ENCODE measurements at places on chromosomes 5 and 9.

DNA sequence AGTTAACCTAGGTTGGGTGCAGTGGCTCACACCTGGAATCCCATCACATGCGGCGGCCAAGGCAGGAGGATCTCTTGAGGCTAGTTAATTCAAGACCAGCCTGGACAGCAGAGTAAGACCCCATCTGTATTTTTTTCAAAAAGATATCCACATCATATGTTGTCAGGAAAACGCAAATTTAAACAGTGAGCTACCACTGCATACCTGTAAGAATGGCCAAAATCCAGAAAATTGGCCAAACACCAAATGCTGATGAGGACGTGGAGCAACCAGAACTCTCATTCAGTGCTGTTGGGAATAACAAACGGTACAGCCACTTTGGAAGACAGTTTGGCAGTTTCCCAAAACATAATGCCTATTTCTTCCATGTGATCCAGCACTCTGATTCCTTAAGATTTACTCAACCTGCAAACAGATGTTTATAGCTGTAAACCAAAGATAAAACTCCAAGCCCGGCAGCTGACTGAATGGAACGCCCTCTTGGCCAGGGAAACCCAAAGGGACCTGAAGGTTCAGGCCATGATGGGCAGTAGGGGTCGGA lies 12.4 kb downstream of the CEL start:
- DNase-seq = peak; percentile 16

DNA sequence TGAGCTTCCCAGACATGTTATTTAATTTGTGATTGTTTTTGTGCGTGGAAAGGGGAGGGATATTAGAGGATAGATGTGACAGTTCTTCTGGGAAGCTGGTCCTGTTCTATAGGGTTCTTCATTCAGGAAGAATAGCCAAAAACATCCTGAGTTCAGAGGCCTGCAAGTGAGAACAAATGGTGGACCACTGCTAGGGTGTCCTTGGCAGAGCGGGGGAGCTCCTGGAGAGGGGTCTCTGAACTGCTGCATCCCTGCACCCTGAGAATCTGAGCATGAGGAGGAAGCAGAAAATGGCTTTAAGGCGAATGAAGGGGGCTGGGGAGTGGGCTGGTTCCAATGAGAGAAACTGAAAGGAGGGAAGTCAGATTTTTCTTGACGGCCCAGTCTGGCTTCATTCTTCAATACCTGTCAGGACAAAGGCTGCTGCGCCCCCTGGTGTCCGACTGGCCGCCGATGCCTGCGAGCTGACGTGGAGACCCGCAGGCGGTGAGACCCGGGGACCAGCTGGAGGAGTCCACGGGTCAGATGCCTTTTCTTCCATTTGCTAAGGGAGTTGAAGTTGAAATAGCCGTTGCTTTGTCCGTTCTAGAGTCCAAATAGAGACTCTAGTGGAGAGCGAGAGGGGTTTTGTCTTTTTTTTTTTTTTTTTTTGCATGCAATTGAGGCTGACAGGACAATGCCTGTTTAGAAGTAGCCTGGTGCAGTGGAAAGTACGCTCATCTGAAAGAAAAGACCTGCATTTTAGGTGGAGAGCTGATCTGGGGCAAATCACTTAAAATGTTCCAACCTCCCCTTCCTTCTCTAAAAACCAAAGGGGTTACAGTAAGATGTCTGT lies 39.5 kb upstream of the NFIB start:
- DNase-seq = peak; percentile 75

- no peak for DNase-seq
Measured at GRCh38 chr9:98191671-98192502, 550 bp downstream of the CORO2A start.

DNA sequence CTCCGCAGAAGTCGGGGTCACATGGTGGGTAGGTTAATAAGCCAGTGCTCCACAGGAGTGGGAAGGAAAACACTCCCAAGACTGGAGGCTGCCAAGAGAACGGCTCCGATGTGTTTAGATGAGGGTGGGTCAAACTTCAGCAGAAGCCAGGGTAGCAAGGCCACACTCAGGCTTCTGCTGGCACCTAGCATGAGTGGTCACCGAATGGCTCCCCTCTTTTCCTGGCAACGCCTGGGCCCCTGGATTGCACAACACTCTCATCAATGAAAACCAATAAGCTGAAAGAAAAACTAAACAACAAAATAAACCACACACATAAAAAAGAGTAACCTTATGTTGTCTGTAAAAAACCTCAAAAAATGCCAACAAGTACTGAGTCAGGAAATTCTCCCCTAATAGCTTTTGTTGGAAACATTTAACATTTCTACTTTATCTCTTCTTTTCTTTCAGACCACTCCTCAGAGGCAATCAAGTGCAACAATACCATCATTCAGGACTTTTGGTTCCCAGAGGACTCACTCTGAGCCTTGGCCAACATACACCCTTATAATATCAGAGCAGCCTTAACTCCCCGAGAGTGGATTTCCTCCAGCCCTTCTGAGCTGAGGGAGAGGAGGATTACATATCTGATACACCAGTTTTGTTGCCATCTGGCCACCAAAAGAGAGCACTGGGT lies 279.9 kb downstream of the ENC1 start:
- DNase-seq = no peak

DNA sequence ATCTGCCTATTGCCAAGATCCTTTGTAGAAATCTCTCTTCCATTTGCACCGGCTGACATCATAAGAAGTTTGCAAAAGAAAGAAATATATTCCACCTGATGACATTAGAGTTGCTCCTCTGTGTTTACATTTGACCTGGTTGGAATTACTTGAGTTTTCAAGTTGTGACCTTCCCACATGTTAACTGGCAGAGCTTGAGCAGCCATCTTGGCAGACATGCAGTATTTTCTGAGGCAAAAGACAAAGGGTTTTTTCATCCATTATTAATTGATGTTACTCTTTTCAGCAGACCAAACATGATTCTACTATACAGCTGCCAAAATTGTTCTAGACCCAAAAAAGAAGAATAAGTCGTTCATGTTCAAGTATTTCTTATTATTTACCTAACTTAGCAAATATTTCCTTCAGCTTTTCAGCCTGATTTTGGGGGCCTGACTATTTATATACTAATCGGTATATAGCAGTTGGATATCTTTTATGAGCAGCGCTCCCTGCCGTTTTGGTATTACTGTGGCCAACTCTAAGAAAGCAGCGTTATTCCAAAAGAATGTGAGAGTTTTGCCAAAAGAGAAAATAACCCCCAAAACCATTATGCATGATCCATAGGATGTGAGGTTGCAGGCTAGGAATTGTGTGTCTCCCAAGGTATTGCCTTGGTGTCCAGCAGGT lies 212.9 kb downstream of the PBX3 start:
- no peak for DNase-seq

GRCh38 chr5:177528631-177529030 lies 11.9 kb upstream of the DDX41 start:
- DNase-seq = no peak

- DNase-seq = no peak
Measured at GRCh38 chr5:56610093-56610698, 205.2 kb upstream of the MAP3K1 start.

GRCh38 chr5:149217803-149218155 lies 53.9 kb upstream of the AFAP1L1 start:
- no peak for DNase-seq

DNA sequence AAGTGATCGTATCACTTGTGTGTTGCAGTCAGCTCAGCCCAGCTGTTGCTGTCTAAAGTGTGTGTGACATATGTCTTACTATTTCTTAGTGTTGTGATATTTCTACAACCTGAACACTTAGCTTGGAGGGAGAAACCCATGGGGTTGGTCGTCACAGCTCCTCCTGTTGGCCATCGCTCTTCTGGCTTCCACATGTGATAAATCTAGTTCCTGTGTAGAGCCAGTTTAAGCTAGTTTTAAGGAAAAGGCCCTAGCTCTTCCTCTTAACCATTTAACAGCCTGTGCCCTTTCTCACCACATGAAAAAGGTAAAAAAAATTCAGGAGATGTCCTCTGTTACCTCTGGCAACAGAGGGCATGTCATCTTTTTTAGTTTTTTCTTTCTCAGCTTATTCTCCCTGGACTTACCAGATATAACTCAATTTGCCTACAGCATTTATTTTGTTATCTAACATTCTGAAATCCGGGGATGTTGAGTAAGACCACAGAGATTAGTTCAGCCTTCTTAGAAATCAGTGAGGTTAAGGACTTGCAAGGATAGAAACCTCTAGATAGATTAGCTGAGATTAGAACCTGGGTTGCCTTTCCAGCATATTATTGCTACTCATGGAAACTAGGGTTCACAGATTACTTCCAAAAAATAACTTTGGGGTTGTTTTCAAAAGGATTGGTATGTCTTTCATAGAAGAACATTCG lies 100.4 kb downstream of the GAPVD1 start:
- peak; percentile 43 for DNase-seq

DNA sequence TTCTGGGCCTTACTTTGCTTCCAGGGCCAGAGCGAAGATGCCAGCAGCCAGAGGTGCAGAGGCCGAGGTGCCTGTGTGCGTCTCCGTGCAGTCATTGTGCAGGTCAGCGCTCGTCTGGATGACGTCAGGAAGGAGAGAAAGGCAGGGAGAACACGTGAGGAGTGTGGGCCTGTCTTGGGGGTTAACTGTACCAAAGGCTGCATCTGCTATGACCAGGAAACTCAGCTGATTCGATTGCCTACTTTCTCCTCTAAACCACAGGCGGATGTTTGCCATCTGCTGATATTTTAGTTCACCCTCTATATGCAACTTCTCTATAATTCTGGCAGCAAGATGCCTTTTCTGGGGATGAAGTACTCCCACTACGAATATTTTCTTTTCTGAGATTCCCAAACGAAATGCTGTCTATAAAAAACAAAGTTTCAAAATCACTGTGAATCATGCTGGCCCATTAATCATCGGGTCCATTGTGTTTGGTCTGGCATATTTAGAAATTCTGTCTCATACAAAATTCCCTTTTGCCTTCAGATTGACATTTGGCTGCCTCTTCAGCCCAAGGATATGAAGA lies 24.8 kb downstream of the PCSK1 start:
- peak; percentile 61 for DNase-seq

DNA sequence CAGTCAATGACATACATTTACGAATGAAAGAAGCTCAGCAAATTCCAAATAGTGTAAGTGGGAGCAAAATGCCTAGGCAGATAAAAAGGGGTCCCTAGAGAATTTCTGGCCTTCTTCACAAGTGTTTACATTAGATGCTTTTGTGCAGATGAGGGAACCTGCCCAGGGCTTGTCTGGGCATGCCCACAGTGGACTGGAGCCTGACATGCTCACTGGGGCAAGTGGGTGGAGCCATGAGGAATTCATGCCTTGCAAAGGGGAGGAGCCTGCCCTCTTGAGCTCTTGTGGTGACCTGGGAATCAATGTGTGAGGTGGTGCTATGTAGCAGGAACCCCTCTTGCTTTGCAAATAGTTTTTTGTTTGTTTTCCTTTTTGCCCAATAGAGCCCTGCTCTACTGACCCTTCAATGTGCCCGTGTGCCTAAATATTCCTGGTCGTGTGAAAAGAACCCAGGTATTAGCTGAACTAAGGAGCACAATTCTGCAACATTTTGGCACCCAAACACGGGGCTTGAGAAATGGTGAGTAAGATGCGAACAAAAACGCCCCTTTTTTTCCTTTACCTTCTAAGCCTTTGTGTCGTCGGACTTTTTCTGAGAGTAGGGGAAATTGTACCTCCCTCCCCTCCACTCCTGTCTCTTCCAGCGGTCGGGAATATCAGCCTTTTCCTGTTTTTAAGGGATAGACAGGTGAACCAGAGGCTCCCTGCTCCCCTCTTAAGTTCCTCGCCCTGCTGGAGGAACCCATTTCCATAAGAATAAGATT lies 433.8 kb upstream of the CDH9 start:
- DNase-seq = peak; percentile 9

- DNase-seq = peak; percentile 99
Measured at GRCh38 chr9:4832786-4833579, 40.2 kb downstream of the RCL1 start.

GRCh38 chr5:170070556-170071412 lies 34.9 kb upstream of the FOXI1 start:
- DNase-seq = peak; percentile 65

DNA sequence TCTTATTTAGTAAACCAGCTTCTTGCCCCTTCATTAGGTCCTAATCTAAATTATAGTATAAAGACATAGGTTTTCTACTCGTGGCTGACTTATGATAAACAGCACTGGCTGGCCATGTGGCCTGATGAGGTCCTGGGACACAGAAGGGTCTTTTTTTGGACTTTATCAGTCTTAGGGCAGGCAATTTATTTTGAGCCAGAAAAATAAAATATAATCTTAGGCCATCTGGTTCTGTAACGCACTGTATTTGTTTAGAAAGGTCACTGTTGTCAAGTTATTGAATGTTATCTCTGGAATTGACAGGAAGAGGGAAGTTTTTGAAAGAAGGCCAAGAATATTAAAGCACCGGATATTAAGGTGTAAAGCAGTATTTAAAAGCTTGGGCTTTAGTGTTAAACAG lies 53.9 kb downstream of the RFX3 start:
- no peak for DNase-seq

GRCh38 chr5:130090569-130091270 lies 186.5 kb downstream of the CHSY3 start:
- no peak for DNase-seq

- DNase-seq = no peak
Measured at GRCh38 chr9:133852431-133852830, 114.3 kb upstream of the SARDH start.

- no peak for DNase-seq
Measured at GRCh38 chr9:83569326-83569725, 31.1 kb upstream of the FRMD3 start.

GRCh38 chr5:10317825-10318682 lies 10.4 kb upstream of the CMBL start:
- peak; percentile 59 for DNase-seq

DNA sequence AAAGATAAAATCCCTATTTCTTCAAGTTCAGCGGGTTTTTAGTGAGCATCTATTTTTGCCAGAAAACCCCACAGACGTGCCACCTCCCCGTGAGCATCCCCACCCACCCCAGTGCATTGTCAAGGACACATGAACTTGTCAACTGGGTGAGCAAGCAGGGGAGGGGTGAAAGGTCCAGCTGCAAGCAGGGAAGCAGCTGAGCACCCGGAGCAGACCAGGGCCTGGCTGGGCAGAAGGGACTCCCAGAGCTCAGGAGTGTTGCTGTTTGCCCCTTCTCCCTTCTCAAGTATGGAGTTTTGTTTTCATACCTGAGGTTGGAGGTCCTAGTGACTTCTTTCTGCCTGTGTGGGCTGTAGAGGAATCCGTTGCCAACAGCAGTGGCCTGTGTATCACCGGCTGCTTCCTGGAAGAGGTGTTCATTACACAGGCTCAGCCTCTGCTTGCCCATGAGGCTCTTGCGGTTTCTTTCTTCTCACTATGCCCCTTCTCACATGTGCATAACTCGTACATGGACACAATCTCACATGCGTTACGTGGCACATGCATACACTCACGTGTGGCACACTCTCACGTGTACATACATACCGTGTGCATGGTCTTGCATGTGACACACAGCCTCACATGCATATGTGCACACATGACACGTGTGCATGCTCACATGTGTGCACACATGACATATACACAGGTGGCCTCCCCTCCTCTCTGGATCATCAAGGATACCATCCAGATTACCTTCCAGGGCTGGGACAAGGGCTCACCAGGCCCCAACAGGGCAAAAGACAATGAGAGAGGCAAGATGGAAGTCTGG lies 126.7 kb downstream of the MVB12B start:
- DNase-seq = no peak

All from ELR (cell line).